ENCODE measurements at places on chromosomes 2 and 18.

DNA sequence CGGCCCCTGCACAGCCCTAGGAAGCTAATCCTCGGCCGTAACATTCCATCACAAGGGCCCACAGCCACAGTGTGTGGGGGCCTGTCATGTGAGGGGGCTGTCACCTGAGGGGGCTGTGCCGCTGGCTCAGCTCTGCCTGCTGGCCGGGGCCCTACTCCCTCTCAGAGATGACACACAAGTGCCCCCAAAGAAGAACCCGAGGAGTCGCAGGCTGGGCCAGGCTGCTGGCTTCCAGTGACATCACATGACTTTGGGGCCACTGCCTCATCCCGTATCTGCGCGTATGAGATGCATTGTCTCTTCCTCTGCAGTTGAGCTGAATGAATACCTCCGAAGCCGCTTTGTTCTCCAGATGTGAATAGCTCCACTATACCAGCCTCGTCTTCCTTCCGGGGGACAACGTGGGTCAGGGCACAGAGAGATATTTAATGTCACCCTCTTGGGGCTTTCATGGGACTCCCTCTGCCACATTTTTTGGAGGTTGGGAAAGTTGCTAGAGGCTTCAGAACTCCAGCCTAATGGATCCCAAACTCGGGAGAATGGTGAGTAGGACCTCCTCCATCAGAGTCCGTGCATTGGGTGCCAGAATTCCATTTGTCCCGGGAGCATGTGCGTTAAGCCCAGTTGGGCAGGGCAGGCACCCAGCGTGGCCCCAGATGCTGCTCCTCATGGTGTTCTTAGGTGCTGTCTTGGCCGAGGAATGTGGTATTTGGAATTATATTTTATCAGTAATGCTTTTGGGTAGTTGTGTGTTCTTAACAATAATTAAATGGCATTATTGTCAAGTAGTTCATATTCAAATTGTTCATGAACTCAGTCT, at the start of gene CNDP1:
CNDP1 (plus strand) TSS at position 351 of the 820 bp plus-strand sequence; CDS start at position 519, 168 bp downstream.
- DNase-seq: no peak

GRCh38 chr18:36643061-36643460, 185.7 kb downstream of the TPGS2 start:
- DNase-seq: no peak

DNA sequence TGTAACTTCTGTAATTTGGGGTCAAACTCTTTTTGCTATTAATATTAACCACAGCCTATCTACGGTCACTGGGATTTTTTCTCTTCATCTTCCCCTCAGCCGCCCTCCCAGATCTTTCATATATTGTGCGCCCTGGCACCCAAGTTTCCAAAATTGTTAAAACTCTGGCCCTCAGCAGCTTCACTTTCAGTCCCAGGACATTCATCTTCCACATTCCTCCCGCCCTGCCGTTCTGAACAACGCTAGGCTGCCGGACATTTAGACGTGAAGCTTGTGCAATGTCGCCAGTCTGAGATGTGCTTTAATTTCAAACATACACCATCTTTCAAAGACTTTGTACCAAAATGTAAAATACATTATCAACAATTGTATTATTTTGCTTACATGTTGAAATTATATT, 1.8 kb upstream of the TMEM18 start:
- DNase-seq: no peak

GRCh38 chr2:71499691-71500090, 46.3 kb downstream of the DYSF start:
- DNase-seq: no peak

DNA sequence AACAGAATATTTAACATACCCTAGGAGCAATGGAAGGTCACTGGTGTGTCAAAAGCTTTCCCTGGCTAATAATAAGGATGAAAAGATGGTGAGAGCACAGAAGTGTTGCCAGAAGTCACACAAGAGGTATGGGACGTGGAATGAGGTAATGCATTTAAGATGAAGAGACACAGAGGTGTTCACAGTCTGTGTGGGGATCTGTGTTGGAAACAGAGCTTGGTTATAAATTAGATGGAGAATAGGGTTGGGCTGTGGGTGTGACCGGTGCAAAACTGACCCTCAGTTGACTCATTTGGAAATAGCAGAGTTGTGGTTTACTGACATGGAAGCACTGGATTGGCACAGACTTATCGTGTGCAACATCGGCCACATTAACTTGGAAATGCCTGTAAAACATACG, 372.5 kb downstream of the SATB2 start:
- DNase-seq: no peak

- no peak for DNase-seq
These were observed 4.7 kb downstream of the SNORC start for GRCh38 chr2:232874677-232875223.

All from fibroblast of skin of left biceps (primary cell).